ENCODE measurements at places on chromosomes 1 and 21.

DNA sequence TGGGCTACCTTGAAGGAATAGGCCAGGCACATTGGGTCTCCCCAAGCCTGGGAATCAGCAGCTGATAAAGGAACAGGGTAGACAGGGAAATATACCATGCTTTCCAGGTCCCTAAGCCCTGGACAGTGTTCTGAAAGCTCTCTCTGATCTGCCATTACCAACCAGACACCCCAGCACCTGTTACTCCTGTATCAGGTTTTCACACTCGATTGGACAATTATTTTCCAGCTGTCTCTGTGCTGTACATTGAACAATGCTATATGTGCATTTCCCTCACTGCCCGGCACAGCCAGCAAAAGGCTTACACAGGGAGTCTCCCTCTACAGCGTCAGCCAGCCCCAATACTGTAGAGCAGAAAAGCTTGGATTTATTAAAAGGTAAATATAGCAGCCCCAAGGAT lies 4.7 kb downstream of the CFAP45 start:
- no peaks in the 10 kb centered on the region for H3K27me3 ChIP-seq
- H3K4me3 ChIP-seq: no peak overlapping the region
- H3K4me1 ChIP-seq: peaks cover 2% of the 10 kb centered on the region
- no peak overlapping the region for H3K27ac ChIP-seq

DNA sequence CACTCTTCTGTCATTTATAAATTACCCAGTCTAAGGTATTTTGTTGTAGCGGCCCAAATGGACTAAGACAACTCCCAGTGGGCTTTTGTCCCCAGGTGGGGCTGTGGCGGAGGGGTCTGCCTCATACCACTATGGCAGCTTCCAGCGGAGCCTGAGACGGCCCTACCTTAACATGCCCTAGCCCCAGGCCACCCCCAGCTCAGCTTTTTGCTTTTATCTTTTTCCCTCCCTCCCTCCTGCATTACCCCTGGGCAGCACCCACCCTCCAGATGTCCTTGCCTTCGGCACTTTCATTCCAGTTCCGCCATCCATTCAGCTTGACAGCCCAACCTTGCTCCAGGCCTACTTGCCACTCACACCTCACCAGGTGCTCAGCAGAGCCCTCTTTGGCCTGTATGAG lies 307.3 kb downstream of the PTPRU start:
- no peak overlapping the region for H3K27ac ChIP-seq
- no peak for DNase-seq
- H3K27me3 ChIP-seq: no peaks in the 10 kb centered on the region
- no peaks in the 10 kb centered on the region for H3K4me1 ChIP-seq
- H3K4me3 ChIP-seq: no peak overlapping the region

DNA sequence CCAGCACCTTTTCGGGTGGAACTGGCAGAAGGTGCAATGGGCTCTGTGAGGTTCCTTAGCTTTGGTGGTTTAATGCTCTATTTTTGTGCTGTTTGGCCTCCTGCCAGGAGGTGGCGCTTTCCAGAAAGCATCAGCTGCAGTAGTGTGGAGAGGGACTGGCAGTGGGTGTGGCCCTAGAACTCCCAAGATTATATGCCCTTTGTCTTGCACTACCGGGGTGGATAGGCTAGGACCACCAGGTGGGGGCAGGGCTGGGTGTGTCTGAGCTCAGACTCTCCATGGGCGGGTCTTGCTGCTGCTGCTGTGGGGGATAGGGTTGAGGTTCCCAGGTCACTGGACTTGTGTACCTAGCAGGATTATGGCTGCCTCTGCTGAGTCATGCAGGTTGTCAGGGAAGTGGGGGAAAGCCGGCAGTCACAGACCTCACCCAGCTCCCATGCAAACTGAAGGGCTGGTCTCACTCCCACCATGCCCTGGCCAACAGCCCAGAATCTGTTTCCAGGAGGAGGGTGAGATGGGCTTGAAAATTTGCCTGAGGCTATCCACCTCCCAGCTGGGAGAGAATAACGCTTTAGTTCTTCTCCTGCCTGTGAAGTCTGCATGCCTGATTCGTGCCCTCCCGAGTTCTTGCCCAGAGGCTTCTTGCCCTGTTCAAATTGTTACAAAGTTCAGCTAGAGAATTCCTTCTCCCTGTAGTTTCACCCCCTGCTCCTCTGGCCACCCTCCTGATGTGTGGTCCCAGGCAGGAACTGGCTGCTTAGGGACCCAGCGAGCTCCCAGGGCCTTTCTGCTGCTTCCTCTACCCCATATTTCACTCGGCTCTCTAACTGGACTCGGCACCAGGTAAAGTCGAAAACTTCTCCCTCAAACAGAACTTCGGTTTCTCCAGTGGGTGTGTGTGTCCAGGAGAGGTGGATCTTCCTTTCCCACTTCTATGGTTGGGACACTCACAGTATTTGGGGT lies 76.5 kb upstream of the BTG3 start:
- no peak overlapping the region for H3K4me3 ChIP-seq
- H3K36me3 ChIP-seq: no peaks in the 10 kb centered on the region
- no peaks in the 10 kb centered on the region for H3K4me1 ChIP-seq

- no peaks in the 10 kb centered on the region for H3K27me3 ChIP-seq
- no peak overlapping the region for H3K4me3 ChIP-seq
- no peaks in the 10 kb centered on the region for H3K36me3 ChIP-seq
- no peak overlapping the region for H3K27ac ChIP-seq
Measured at GRCh38 chr1:94048413-94049164, 72.4 kb downstream of the ABCA4 start.

GRCh38 chr1:74053407-74053806 lies 144.6 kb downstream of the LRRIQ3 start:
- no peak overlapping the region for H3K4me3 ChIP-seq
- no peaks in the 10 kb centered on the region for H3K36me3 ChIP-seq
- H3K27me3 ChIP-seq: peaks cover 4% of the 10 kb centered on the region

DNA sequence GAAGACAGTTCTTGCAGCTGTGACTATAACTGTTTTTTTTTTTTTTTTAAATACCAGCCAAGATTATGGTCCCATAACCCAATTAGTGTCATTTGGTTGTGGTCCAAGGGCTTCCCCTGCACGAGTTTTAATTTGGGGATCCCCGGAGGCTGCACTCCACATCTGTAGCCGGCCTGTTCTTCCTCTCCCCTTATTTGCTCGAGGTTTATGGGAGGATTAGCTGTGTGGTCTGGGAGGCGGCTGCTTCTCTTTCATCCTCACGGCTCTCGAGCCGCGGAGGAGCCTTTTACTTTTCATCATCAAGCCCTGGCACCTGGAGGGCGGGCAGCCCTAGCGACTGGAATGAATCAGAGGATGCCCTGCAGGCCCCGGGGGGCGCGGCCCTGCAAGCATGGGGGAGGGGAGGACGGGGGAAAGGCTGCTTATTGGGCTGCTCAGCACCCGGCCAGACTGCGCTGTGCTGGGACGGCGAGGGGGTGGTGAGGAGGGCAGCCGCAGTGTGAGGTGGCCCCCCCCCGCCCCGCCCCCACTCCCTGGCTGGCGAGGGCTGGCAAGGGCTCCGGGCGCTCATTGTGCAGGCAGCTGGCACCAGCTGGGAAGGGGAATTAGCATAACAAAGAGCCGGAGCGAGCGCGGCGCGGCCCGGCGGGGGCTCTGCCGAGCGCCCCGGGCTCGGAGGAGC lies 18.5 kb downstream of the SERTAD4 start:
- DNase-seq: peak; percentile 58
- no peaks in the 10 kb centered on the region for H3K36me3 ChIP-seq
- H3K27ac ChIP-seq: no peak overlapping the region
- H3K4me1 ChIP-seq: peaks cover 10% of the 10 kb centered on the region

GRCh38 chr1:12615865-12616708 lies 1.9 kb downstream of the DHRS3 start:
- peak overlapping the region; percentile 63 for H3K4me3 ChIP-seq
- DNase-seq: peak; percentile 57
- H3K27me3 ChIP-seq: no peaks in the 10 kb centered on the region
- H3K36me3 ChIP-seq: no peaks in the 10 kb centered on the region
- peaks cover 5% of the 10 kb centered on the region for H3K4me1 ChIP-seq

DNA sequence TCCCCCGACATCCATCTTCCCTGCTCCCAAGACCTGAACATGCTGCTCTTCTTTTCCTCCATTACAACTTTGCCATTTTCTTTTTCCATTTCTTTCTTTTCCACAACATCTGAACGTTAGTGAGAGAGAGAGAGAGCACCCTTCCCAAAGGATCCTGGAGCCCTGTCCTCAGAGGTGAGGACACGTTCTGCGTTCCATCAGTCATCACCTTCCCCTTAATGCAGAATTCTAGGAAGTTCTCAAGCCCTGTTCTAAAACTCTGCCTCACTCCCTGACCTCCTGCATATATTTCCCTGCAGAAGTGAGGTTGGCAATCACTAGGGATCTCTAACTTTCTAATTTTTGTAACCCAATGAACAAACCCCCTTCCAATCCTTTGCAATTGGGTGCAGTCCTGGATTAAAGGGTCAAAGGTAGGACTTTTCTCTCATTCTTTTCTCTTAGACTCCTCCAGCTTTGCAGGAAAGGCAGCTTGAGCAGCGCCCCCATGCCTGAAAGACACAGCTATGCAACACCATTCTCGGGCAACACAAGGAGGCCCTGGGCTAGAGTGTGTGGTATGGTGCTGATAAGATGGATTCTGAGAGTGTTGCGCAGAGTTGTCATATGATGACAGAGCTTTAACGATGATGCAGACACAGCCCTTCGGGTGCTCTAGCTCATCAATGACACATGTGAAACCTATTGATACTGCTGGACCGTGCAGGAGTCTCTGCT lies 59.2 kb upstream of the TNR start:
- no peaks in the 10 kb centered on the region for H3K27me3 ChIP-seq
- peak; percentile 62 for DNase-seq
- H3K4me3 ChIP-seq: no peak overlapping the region
- H3K4me1 ChIP-seq: peaks cover 24% of the 10 kb centered on the region

- H3K27ac ChIP-seq: no peak overlapping the region
- no peaks in the 10 kb centered on the region for H3K36me3 ChIP-seq
Measured at GRCh38 chr1:3522564-3523265, 68.2 kb downstream of the ARHGEF16 start.

- H3K36me3 ChIP-seq: no peaks in the 10 kb centered on the region
- H3K4me1 ChIP-seq: no peaks in the 10 kb centered on the region
- no peak overlapping the region for H3K4me3 ChIP-seq
- no peaks in the 10 kb centered on the region for H3K27me3 ChIP-seq
- H3K27ac ChIP-seq: peak overlapping the region; percentile 4
Measured at GRCh38 chr21:45454926-45455673, 50.1 kb downstream of the COL18A1 start.

- no peaks in the 10 kb centered on the region for H3K4me1 ChIP-seq
- no peak overlapping the region for H3K4me3 ChIP-seq
- DNase-seq: no peak
Measured at GRCh38 chr1:232441036-232441411, 188.9 kb downstream of the SIPA1L2 start.

DNA sequence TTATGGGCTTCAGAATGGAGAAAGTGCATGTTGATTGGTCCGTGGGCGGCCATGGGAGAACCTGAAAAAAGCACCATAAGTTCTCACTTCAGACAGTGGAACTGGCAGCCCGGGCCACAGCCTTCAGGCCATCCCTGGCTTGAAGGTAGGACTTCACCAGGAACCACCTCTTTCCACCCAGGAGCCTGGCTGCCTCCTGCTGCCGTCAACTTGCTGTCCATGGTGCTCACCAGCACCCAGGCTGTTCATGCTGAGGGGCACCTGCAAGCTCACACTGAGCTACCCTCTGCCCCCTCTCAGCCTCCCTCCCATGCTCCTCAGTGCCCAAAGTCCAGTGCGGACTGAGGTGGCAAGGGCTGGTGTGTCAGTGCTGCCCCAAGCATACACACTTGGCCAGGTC lies 12.9 kb upstream of the FNBP1L start:
- H3K27ac ChIP-seq: no peak overlapping the region
- no peaks in the 10 kb centered on the region for H3K36me3 ChIP-seq
- H3K4me1 ChIP-seq: no peaks in the 10 kb centered on the region
- H3K4me3 ChIP-seq: no peak overlapping the region
- no peak for DNase-seq

- H3K27ac ChIP-seq: no peak overlapping the region
- no peak overlapping the region for H3K4me3 ChIP-seq
- H3K27me3 ChIP-seq: peaks cover 72% of the 10 kb centered on the region
- H3K4me1 ChIP-seq: peaks cover 6% of the 10 kb centered on the region
- H3K36me3 ChIP-seq: no peaks in the 10 kb centered on the region
Measured at GRCh38 chr1:40582116-40582515, 50.7 kb downstream of the ZNF684 start.

GRCh38 chr1:208071435-208072031 lies 160.6 kb upstream of the CD34 start:
- no peak overlapping the region for H3K4me3 ChIP-seq
- H3K4me1 ChIP-seq: no peaks in the 10 kb centered on the region
- no peak for DNase-seq
- no peaks in the 10 kb centered on the region for H3K27me3 ChIP-seq
- peaks cover 20% of the 10 kb centered on the region for H3K36me3 ChIP-seq
- no peak overlapping the region for H3K27ac ChIP-seq

- no peaks in the 10 kb centered on the region for H3K27me3 ChIP-seq
- peaks cover 1% of the 10 kb centered on the region for H3K36me3 ChIP-seq
- peaks cover 39% of the 10 kb centered on the region for H3K4me1 ChIP-seq
- H3K4me3 ChIP-seq: peak overlapping the region; percentile 97
- H3K27ac ChIP-seq: peak overlapping the region; percentile 99
- DNase-seq: peak; percentile 62
Measured at GRCh38 chr1:150973836-150974579, 627 bp downstream of the CERS2 start.
